ENCODE measurements at places on chromosomes 4 and X. TPM values are rescaled to one million over a fixed set of nuclear protein-coding genes. Genes with fewer than 3 reads are reported as not detected.

Gene BTC
- 9.9 TPM for total RNA-seq

Gene FAT1
- total RNA-seq: 359 TPM

Gene RIBC1
- 0.41 TPM for total RNA-seq

Gene MED12
- 25.3 TPM for total RNA-seq

Gene SPANXC
- total RNA-seq: not detected

Gene ESX1
- not detected for total RNA-seq

Gene TRIM2
- total RNA-seq: 80.3 TPM

Gene TLR2
- total RNA-seq: 17.9 TPM

Gene SOX3
- total RNA-seq: not detected

DNA sequence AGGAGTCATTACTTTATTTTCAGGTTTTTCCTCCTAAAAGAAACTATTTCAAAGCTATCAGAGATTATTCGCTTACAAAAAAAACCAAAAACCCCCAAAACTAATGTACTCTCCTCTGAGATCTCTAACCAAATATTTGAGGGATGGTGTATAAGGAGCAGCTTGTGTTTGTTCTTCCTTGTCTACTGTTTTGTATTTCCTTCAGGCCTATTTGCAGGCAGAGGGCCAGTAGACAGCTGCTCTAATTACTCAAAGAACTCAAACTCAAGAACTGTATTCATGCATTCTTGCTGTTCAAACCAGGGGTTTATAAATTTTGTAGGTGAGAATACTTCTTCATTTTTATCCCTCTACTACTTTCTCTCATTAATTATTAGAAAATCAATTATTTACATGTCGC, 51.3 kb downstream of the SH3RF1 start:
- DNase-seq: no peak

DNA sequence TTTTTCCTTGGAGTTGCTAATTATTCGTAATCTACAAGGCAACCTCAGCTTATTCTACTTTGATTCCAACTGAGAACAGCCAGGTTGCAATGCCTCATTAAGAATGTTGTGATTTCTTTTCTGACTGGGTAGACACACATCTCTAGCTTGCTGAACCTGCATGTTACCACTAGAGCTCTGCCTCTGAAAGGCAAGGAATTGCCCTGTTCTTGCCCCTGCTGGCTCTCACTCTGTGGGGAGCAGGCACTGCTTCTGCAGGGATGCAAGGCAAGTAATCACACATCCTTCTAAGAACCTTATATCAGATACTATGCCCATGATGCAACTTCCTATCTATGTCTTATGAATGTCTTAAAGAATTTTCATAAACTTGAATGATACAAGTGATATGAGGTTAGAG, 503.2 kb downstream of the PACRGL start:
- DNase-seq: no peak

GRCh38 chrX:71291381-71291780, 7.9 kb downstream of the NONO start:
- no peak for DNase-seq

- no peak for DNase-seq
These were observed 67.5 kb downstream of the CAMK2D start for GRCh38 chr4:113694008-113694407.

DNA sequence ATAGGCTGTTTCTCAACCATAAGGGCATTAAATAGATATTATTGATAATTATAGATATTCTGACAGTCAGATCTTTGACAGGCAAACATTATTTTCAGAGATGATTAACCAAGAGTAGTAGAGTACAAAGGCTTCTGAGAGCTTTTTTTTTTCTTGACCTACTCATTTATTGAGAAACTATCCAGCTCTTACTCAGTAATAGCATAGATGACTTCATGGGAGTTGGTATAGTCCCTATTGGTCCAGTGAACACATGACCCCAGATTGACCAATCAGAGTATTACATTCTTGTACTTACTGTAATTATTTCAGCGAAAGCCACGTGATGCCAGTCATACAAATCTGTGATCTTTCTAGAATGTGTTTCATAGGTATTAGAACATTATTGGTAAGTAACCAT, 508.7 kb downstream of the FSTL5 start:
- no peak for DNase-seq

GRCh38 chr4:8869898-8870646, 1.6 kb downstream of the HMX1 start:
- no peak for DNase-seq

DNA sequence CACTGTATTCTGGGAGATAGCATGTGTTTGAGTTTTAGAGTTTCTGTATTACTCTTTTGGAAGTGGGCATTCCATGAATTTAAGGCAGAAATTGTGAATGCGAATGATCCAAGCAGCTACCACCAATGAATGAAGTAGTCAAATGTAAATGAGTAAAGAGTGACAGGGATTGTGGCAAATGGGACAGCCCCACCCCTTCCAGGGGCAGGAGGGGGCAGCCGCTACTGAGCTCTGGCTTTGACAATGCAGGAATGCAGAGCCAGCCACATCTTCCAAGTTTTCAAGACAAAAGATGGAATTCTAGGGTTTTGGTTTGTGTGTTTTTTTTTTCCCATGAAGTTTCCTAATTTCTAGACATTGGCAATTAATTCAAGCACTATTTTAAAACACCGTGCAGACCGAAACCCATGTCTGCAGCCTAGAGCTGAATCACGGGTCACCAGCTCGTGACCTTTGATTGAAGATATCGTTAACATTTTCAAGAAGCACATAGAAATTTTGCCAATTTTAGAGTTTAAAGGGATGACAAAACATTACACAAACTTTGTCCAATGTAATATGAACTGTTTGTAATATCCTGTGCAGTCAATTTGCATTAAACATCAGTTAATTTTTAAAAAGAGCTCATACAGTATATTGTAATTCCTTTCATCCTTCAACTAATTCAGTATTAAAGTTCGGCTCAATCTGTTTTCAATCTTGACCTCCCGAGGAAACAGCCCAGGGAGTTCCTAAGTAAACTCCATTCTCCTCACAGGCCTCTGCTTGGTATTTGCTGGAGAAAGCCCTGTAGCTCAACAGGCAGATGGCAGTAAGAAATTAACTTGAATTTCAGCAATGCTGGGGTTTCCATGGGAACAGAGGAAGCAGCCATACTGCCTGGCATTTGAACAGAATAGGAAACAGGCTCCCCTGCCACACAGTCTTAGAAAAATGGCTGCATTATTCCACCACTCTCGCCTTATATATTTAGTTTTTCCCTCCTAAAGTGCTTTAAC, 83.4 kb downstream of the UCHL1 start:
- peak; percentile 53 for DNase-seq

- DNase-seq: no peak
These were observed 186.9 kb downstream of the LRBA start for GRCh38 chr4:150828159-150828558.

DNA sequence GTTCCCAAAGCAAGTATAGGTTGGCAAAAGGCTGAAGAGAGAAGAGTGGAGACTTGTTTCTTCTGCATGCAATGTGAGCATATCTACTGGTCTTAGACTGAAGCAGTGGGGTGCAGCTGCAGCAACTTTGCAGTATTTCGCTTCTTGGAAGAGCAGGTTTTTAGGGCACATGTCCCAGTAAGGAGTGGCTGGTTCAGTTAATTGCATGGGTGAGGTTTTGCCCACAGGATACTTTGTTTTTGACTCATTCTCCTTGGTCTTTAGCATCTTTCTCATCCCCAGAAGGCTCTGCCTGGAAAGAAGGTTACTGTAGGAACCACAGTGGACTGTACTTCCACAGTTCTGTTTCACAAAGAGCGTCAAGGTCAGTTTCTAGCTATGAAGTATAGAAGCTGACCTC, 68.0 kb upstream of the NR3C2 start:
- DNase-seq: no peak

DNA sequence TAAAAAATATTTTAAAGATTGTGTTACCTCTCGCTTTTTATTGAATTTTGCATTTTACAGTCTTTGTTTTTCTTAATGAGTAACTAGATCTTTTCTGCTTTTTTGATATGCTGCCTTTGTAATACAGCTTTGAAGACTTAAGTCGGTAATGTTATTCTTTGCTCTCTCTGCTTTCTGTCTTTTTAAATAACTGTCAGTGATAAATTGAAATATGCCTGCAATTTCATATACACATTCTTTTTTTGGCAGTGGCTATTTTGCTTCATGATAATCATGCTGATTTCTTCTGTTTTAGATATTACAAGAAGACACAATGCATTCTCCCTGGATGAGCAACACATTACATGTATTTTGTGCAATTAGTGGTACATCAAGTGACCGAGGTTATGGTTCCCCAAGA, 42.0 kb upstream of the IL13RA1 start:
- DNase-seq: no peak

- no peak for DNase-seq
These were observed 42.3 kb downstream of the AFF2 start for GRCh38 chrX:148542481-148543255.

DNA sequence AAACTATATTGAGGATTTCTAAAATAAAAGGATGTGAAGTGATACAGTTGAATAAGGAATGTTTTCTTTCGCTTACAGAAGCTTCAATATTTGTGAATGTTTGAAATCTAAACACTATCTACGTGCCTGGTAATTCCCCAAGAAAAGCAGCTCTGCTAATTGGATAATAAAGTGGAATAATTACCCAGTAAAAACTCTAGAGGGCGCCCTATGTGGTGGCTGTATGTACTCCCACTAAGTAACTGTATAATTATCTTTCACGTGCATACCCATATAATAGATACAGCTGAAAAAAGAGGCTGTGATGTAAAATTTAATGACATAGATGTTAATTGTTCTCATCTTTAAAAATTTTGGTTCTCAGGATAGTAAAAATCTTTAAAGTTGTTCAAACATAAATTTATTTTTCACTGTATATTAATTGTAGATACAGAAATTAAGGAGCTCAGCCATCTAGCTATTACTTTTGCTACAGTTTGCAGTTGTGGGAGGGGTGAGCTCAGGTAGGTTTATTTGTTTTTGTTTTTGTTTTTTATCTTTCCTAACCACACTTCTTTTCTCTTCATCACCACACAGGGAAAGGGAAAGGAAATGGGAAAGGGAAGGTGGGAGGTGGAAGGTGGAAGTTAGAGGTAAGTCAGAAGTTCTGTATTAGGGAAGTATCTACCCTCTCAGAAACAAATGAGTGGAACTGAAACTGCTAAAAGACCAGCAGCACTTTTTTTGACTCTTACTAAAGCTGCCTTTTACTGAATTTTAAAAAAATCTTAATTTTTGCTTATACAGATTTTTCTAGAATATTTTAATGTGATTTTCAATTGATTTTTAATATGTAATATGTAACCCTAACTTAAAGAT, 151.7 kb upstream of the RPS6KA6 start:
- no peak for DNase-seq

GRCh38 chr4:143512978-143513313, 556 bp upstream of the SMARCA5 start:
- DNase-seq: no peak

GRCh38 chr4:181548873-181549575, 694.2 kb upstream of the TENM3 start:
- peak; percentile 34 for DNase-seq

- DNase-seq: no peak
These were observed 2.9 kb upstream of the FAT1 start for GRCh38 chr4:186726426-186727168.

DNA sequence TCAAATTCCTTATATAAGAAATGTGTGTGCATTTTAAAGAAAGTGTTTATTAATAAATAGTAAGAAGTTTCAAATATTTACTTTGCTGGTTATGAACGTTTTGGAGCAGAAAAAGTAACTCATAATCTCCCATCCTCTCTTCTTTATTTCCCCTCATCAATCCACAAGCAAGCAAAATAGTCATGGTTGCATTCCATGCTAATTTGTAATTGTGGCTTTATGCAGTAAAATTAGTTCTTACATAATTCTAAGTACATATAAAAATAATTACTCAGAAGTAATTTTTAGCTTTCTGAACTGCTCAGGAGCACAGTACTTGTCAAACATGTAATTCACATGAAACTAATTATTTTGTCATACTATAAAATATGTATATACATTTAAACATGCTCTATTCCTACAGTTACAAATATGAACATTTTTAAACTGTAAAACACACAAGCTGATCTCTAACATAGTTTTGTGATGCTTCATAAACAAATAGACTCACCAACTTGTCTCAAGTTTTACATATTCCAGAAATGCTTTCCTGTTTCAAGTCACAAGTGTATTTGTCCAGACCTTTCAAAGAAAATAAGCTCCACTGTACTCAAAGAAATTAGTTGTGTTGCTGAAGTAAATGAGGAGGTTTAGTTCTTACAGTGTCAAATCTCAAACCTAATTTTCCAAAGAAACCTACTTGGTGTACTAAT, 218.9 kb downstream of the PABPC4L start:
- DNase-seq: no peak

GRCh38 chrX:36573720-36574119, 434.4 kb upstream of the FAM47C start:
- no peak for DNase-seq

DNA sequence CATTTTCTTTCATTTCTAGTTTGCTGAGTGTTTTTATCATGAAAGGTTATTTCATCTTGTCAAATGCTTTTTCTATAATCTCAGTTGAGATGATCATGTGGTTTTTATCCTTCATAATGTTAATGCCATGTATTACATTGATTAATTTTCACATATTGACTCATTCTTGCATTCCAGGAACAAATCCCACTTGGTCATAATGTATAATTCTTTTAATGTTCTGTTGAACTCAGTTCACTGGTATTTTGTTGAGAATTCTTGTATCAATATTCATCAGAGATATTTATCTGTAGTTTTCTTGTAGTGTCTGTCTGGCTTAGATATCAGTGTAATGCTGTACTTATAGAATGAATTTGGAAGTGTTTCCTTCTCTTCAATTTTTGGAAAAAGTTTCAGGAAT, 16.7 kb upstream of the LHFPL1 start:
- DNase-seq: no peak

DNA sequence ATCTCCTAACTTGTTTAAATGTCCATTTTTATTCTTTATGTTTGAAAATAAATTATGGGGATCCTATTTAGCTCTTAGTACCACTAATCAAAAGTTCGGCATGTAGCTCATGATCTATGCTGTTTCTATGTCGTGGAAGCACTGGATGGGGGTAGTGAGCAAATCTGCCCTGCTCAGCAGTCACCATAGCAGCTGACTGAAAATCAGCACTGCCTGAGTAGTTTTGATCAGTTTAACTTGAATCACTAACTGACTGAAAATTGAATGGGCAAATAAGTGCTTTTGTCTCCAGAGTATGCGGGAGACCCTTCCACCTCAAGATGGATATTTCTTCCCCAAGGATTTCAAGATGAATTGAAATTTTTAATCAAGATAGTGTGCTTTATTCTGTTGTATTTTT, 27.6 kb downstream of the NUDT6 start:
- peak; percentile 31 for DNase-seq

- DNase-seq: no peak
These were observed 64.8 kb downstream of the TBC1D9 start for GRCh38 chr4:140691369-140691768.

All from kidney epithelial cell (primary cell).